A375 (cell line): ENCODE measurements at places on chromosomes 2 and 18. TPM values are rescaled to one million over a fixed set of nuclear protein-coding genes. Genes with fewer than 3 reads are reported as not detected.

The ABCG5 gene
- not detected in 2 replicates for total RNA-seq

The UGT1A4 gene
- not detected in 2 replicates for total RNA-seq

The BIRC6 gene
- 66.6 and 83.6 TPM in 2 replicates for total RNA-seq

The ITPRIPL1 gene
- total RNA-seq = 10.1 and 11.2 TPM in 2 replicates

The FHOD3 gene
- 10.5 and 12.1 TPM in 2 replicates for total RNA-seq

The B3GNT7 gene
- total RNA-seq = 47.2 and 52.3 TPM in 2 replicates

The PID1 gene
- total RNA-seq = 0.45 and 0.72 TPM in 2 replicates

The SERPINB12 gene
- total RNA-seq = not detected in 2 replicates

The FAM237A gene
- total RNA-seq = not detected in 2 replicates

The GALR1 gene
- not detected in 2 replicates for total RNA-seq
